CD4-positive, alpha-beta T cell treated with Interleukin-4 for 1 hour (primary cell): ENCODE measurements at places on chromosomes 1 and 21.

DNA sequence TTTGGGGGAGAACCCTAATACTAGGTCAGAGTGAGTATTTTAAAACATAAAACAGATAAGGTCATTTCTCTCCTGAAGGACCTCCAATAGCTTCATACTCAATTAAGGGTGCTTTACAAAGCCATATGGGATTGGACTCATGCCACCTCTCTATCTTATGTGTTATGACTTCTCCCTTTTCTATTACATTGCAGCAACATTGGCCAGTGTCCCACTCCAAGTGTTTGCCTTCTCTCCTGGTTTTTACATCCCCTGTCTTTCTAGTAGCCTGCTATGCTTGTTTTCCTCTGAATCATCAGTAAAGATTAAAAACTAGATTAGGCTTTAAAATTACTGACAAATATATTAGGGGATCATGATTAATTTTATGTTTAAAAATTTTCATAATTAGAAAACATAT is 66.6 kb downstream of the SCMH1 start:
- DNase-seq = no peak

DNA sequence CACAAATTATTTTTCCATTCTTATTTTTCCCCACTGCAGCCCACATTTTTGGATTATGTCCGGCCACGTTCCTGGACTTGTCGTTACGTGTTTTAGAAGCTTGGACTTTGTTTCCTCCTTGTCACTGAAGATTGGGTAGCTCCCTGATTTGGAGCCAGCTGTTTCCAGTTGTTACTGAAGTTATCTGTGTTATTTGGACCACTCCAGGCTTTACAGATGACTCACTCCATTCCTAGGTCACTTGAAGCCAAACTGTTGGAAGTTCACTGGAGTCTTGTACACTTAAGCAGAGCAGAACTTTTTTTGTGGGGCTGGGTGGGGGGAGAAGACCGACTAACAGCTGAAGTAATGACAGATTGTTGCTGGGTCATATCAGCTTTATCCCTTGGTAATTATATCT is 12.2 kb upstream of the AXDND1 start:
- DNase-seq = no peak

GRCh38 chr1:230321741-230322420 is 104.3 kb downstream of the PGBD5 start:
- no peak for DNase-seq

- DNase-seq = no peak
Measured at GRCh38 chr1:57109247-57109646, 143.4 kb upstream of the C8B start.

GRCh38 chr1:167670563-167670962 is 40.5 kb downstream of the RCSD1 start:
- no peak for DNase-seq

DNA sequence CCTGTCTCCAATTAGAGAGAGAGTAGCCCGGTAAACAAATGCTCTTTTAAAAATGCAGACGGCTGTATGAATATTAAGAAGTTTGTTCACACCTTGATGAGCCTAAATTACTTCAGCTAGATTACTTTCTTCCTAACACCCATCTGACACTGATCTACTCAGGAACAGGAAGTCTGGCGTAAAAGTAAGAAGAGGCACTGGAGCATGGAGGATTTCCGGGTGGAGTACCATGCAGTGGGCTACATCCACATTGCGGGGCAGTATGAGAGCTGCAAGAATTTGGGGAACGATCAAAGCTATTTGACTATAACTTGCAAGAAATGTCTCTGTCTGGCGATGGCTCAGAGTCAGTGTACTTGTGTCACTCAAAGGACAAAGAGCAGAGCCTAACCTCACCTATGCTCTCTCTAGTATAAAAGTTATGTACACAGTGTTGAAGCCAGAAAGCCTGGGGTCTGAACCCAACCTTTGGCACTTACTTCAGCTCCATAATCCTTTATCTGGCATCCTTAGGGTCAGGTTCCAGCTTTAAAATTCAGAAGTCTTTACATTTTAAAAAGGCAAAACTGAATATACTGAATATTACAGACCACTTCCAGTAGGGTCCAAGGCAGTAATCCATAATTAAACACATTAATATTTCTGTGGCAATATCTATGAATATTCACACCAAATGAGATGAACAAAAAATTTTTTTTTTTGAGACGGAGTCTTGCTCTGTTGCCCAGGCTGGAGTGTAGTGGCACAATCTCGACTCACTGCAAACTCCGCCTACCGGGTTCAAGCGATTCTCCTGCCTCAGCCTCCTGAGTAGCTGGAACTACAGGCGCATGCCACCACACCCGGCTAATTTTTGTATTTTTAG is 7.9 kb upstream of the GNPAT start:
- no peak for DNase-seq

- no peak for DNase-seq
Measured at GRCh38 chr1:59631561-59632255, 183.0 kb upstream of the HOOK1 start.

- no peak for DNase-seq
Measured at GRCh38 chr21:21290751-21291150, 292.5 kb downstream of the NCAM2 start.

GRCh38 chr1:1755426-1755825 is 22.8 kb downstream of the NADK start:
- no peak for DNase-seq

- no peak for DNase-seq
Measured at GRCh38 chr1:42302034-42302433, 33.0 kb downstream of the FOXJ3 start.

DNA sequence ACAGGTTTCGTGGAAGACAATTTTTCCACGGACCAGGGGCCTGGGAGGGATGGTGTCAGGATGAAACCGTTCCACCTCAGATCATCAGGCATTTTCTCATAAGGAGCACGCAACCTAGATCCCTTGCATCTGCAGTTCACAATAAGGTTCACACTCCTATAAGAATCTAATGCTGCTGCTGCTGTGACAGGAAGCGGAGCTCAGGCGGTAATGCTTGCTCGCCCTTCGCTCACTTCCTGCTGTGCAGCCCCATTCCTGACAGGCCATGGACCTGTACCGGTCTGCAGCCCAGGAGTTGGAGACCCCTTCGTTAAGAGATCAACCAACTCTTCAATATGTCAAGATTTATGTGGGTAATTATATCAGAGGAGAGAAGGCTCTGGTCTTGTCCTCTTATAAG is 3.3 kb upstream of the DHX9 start:
- no peak for DNase-seq

- no peak for DNase-seq
Measured at GRCh38 chr1:9852410-9853248, 28.9 kb upstream of the CLSTN1 start.

DNA sequence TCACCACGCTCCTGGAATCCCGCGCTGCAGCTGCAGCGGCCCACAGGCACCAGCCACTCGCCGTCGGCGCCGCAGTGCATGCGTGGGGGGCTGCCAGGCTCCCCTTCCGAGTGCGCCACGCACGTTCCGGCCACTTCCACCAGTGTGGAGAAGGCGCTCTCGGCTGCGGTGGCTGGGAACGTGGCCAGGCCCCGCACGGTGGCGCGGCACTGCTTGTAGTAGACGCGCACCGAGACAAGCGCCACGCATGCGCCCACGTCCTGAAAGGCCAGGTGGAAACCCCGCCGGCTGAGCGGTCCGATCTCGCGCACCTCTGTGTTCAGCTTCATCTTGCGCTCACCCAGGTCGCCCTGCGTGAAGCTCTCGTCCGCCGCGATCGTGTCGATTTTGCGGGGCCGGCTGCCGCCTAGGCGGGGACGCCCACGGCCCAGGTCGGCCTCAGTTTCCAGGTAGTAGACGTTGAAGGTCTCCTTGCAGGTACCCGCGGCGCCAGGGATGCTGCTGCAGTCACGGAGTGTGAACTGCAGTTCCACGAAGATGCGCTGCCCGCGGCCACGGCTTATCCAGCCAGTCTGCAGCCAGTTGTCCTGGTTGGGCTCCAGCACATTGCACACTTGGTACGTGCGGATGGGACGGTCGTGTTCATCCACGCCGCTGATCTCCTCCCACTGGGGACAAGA is 3.4 kb downstream of the EPHA10 start:
- no peak for DNase-seq

GRCh38 chr1:19926296-19927129 is 3.1 kb upstream of the PLA2G2E start:
- no peak for DNase-seq

DNA sequence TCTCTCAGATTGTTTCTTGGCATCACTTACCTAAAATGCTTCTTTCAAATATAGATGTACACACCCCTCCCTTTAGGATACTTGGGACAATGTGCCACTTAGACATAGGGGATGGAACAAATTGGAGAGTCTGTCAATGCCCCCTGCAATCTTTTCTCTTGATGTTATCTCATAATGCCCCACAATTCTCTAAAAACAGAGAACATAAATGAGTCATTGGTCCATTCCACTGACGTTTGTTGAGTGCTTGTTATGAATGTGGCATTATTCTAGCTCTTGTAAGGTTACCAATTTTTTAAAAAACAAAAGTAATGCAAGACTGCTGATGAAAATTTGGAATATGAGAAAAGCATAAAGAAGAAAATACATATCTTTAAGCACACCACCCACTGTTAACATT is 5.6 kb upstream of the SMIM11 start:
- no peak for DNase-seq
